Stimulated activated CD8-positive, alpha-beta memory T cell treated with anti-CD3 and anti-CD28 coated beads, Interleukin-7, amount 100 ng/mL, for 24 hours (primary cell): ENCODE measurements at places on chromosomes 1 and 21.

DNA sequence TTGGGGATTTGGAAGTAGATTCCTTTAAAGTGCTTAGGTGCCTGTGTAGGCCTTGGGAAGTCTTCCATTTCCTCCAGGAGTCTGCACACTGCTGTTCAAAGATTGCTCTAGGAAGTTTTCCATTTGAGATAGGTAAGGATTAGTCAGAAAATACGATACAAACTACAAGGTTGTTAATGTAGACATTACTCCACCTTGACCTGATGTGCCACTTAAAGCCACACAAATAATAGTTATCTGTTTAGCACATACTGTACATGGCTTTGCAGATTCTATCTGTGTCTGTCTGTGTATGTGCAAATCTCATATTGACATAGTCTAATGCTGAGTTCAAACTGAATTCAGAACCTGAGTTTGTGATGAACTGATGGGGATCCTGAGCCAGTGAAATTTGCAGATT, 118.4 kb downstream of the RHOU start:
- DNase-seq, result no peak

DNA sequence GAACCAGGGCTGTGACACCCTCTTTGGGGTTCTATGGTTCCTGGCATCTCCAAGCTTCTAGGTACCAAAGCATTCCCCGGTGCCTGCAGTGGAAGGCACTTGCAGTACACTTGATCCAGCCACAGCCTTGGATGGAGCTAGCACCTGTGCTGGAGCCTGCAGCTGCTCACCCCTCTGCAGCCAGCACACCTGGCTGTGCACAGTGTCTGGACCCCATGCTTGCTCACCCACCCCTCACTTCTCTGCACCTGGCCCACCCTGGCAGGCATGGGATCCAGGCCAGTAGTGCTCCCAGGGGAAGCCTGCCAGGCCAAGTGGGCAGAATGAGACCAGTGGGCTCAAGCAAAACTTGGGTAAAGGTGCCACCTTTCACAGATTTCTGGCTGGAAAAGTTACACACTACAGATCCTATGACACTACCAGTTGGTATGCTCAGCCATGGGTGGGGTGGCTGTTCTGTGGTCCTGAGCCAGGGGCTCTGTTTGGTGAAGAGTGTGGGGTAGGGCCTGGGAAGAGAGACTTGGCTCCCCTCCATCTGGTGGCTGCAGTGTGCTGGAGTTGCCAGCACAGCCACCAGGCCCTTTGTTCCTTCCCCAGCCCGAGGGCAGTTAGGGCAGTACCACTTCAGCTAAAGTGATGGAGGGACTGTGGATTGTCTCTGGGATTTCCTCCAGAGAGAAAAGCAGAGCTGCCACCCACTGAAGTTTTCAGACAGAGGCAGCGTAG, 157.8 kb upstream of the LRRC7 start:
- DNase-seq, result no peak

- no peak for DNase-seq
These were observed 117.2 kb upstream of the OLIG2 start for GRCh38 chr21:32908534-32908933.

DNA sequence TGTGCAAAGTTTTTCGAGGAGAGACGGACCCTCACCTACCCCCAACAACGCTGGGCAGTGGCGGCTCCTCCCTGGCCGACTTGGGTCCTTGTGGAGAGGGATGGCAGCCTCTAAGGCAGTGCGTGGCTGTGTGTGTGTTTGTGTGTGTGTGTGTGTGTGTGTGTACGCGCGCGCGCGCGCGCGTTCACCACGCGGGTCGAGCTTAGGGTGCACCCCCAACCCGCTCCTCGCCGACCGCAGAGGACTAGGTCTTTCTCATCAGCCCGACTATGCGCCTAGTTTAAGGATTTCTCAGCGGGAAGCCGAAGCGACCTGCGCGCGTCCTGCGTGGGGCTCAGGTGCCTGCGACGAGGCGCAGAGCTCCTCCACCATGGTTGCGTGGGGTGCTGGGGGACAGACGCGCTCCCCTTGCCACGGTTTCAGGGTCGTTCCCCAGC, 940 bp downstream of the SOX13 start:
- no peak for DNase-seq

DNA sequence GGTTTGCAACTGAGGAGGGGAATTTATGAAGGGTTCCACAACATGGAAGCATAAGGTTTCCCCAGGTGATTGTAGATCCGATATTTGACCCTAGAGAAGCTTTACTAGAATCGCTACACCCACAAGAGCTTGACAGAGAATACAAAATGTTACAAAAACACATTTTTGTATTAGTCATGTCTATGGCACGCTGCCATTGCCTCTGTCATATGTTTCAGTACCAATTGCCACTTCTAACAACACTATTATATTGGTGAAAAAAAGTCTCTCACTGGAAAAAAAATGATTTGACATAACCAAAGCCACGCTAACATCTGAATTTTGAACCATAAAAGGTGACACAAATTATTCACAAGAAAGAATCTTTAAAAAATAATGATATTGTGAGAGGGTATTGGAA, 214.5 kb downstream of the KCNT2 start:
- no peak for DNase-seq

DNA sequence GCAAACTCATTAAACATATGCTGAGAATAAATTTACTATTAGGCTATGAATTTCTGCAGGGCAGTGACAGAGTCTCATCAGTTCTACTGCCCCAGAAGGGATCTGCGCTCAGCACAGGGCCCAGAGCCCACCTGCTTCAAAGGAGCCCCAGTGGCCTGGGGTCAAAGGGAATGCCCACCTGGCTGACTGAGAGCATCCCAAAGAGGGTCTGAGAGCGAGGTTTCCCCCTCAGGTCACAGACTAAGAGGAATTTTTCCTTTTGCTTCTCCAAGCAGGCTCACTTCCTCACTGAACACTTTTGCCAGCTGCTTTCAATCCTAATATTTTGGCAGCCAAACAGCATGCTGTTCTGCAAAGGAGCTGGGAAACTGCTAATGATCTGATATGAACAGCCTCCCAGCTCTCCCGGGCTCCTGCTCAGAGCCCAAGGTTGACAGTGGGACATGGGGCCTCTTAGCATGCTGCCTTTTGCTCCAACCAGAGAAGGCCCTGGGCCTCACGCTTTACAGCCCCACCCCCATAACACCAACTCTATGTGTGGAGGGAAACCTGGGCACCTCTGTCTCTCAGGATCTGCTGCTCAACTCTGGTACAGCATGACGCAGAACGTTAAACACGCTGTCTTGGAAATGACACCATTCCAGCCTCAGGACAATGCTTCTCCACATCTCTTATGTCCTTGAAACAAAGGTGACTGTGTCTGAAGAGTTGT, 70.7 kb upstream of the SYT6 start:
- no peak for DNase-seq

GRCh38 chr1:98910827-98911226, 93.8 kb downstream of the PLPPR5 start:
- no peak for DNase-seq

GRCh38 chr1:39061951-39062350, 35.8 kb downstream of the NDUFS5 start:
- no peak for DNase-seq

DNA sequence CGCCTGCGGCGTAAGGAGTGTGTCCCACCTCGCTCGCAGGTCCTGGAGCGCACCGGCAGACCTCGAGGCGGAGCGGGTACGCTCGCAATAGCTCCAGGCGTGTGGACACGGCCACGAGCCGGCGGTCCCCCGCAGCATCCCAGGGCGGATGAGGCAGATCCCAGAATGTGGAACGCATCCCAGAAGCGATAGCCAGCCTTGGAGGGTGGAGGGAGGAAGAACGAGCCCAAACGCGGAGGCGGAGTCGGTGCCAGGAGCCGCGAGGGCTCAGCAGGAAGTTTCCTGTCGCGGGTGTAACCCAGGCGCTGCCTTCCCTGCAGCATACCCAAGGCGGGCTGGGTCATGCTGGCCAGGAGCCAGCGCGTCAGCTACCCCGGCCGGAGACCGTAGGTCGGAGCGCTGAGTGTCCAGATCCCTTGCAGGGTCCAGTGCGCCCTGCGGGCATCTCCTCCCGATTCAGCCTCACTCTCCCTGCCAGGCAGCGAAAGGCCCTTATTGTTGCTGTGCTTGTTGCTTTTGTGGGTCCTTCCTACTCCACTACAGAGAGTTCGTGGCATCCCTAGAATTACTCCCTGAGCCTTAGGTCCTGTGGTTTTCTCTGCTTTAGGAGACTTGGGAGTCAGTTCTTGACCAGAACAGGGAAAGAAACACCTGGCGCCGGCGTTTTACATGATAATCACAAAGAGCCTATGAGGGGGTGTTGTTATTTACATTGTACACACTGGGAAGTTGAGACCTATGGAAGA, 27.7 kb downstream of the STYXL2 start:
- DNase-seq, result no peak

DNA sequence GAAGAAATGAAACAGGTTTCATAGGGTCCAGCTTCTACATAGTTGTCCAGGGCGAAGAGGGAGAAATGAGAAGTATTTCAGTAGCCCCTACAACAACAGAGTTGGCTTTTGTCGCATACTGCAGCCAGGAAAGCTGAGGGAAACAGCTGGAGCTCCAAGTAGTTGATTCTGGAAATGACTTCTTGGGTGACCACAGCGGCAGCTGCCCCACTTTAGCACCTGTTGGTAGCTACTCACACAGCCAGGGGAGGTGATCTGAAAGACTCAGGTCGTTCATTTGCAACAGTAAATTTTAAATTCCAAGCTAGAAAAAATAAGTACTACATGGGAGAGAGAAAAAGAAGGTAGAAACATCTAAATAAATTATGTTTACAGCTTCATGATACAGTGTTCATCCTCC, 2.3 kb downstream of the TTC13 start:
- DNase-seq, result no peak

- DNase-seq, result no peak
These were observed 61.4 kb downstream of the RNASEL start for GRCh38 chr1:182527680-182528079.

DNA sequence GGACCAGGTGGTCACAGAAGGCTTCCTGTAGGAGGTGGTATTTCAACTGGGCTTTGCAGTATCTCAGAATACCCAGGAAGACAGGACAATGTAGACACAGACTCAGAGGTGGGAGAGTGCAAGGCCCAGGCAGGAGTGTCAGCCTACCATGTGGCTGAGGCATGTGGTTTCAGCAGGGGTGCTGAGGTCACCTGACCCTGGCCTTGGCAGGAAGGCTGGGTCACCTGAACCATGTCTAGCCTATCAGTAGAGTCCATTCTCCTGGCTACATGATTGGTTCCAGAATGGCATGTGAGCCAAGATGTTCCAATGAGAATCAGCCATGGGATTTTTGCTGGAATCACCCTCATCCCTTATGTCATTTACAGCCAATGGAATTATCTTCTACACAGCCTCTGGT, 169.4 kb downstream of the ACTL8 start:
- no peak for DNase-seq

DNA sequence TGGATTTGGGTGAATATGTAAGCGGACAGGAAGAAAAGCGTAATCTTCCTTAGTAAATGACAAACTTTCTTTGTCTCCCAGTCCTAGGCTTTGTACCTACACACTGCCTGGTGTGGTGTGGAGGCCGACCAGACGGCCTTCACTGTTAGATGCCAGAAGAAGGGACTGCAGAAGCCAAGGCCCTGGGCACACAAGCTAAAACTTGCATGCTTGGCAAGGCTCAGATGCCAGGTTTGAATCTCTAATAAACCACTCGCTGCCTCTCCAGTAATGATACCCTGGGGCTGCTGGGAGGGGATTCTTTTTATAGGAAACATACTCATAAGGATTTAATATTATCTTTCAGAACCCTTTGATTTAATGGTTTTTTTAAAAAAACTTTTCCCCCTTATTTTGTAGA, 263.8 kb downstream of the PTPRC start:
- DNase-seq, result no peak

- no peak for DNase-seq
These were observed 160.8 kb downstream of the DISP1 start for GRCh38 chr1:222975472-222976122.

DNA sequence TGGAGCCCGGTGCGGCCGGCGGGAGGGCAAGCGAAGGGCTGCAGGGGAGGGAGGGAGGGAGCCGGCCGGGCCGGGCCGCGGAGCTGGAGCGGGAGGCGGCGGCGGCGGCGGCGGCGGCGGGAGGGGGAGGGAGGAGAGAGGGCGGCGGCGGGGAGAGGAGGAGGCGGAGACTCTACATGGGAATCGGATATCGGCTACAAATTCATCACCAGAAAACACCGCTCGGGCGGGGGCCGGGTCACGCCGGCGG, at the start of gene AKT3:
AKT3 (minus strand) TSS at position 42 of the 250 bp plus-strand sequence. CDS start 7,073 bp downstream, outside the sequence.
- no peak for DNase-seq

GRCh38 chr1:119084798-119085197, 55.7 kb downstream of the WARS2 start:
- DNase-seq, result no peak

DNA sequence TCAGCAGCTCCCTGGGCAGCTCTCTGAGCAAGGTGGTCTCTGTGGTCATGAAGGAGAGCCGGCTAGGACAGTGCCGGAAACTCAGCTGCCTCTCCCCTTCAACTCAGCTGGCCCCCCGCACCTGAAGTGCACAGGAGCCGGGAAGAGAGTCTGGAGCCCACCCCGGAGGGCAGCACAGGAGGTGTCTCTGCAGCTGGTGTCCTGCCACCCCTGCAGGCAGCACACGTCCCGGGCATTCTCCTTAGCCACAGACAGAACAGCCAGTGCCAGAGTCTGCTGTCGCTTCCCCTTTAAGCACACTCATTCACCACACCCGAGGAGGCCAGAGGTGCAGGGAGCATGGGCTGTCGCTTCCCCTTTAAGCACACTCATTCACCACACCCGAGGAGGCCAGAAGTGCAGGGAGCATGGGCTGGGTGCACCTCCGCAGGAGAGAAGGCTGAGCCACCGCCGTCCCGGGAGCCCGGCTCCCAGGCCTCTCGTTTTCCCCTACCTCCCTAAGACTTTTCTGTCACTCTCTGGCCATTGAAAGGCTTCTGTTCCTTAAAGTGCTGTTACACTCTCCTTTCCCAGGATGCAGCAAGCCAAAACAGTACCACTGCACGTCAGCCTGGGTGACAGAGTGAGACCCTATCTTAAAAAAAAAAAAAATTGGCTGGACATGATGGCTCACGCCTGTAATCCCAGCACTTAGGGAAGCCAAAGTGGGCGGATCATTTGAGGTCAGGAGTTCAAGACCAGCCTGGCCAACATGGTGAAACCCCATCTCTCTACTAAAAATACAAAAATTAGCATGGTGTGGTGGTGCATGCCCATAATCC, 16.9 kb upstream of the SAMD11 start:
- DNase-seq, result no peak

DNA sequence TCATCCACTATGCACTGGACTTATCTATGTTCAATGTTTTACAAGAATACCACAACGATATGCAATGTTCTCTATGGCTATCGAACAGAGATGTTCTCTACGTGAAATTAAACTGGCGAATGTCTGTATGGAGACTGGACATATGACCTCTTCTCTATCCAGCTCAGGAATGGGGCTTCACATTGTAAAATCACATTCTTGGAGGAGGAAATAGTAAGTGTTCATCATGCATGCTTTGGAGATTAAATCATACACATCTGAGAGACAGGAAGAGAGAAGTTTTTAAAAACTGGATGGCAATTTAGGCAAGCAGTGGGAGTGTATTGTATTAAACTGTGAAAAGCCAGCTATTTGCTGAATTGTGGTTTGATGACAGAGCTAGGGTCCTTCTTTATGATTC, 47.9 kb upstream of the RGL1 start:
- DNase-seq, result no peak

- DNase-seq, result no peak
These were observed 306.9 kb downstream of the ASTN1 start for GRCh38 chr1:176857632-176858031.

- DNase-seq, result no peak
These were observed 16.4 kb downstream of the HYI start for GRCh38 chr1:43437031-43437973.
